Activated CD4-positive, alpha-beta T cell treated with anti-CD3 and anti-CD28 coated beads for 1 hour (primary cell): ENCODE measurements at places on chromosomes 12 and 14.

DNA sequence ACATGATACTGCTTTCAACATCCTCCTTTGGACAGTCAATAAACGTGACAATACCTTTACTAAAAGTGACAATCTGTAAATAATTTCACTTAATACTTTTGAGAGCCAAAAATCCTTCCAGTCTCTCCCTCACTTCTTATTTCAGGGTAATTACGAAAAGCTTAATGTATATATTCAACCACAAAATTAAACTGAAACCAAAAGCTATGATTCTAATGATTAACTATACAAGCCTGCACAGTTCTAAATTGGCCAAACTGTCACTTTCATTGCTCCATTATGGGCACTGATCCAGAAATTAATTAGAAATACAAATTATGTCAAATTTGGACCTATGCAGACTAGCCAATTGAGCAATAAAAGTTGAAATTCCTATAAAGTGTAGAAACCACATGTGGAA is 696.5 kb upstream of the MIS18BP1 start:
- DNase-seq: no peak

DNA sequence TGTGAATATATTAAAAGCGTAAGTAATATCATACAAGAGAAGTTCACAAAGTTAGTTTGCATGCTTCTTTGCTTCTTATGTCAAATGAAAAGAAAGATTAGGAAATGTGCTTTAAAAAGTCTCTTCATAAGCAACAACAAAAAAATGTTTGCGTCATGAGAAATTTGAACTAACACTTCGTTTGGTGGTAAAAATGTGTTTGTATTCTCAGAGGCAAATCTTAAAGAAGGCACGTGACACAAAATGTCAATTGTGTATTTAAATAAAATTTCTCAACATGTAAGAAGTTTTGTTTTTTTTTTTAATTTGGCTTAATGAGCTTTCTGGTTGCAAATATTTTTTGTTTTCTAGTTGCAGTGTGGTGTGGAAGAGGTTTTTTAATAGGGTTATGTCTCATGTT is 93.8 kb downstream of the TMTC2 start:
- no peak for DNase-seq

- DNase-seq: no peak
Measured at GRCh38 chr12:9642606-9643265, 26.8 kb upstream of the CLEC2D start.

- no peak for DNase-seq
Measured at GRCh38 chr14:79083356-79083755, 913.2 kb downstream of the NRXN3 start.

DNA sequence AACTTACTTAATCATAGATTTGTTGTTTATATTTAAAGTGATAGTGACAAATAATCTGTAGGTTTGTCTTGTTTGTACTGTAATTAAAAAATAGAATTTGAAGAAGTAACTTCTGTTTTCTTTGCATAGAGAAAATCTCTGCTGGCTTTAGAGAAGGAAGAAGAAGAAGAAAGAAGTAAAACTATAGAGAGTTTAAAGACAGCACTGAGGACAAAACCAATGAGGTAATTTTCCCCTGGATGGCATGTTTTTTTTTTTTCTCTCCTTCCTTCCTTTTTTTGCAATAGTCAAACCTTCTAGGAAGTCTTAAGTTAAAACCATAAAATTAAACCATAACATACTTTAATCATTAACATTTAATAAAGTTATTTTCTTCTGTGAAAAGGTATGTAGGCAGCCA is 131.9 kb downstream of the DAAM1 start:
- DNase-seq: no peak

- no peak for DNase-seq
Measured at GRCh38 chr12:110247340-110248095, 33.5 kb upstream of the ATP2A2 start.

DNA sequence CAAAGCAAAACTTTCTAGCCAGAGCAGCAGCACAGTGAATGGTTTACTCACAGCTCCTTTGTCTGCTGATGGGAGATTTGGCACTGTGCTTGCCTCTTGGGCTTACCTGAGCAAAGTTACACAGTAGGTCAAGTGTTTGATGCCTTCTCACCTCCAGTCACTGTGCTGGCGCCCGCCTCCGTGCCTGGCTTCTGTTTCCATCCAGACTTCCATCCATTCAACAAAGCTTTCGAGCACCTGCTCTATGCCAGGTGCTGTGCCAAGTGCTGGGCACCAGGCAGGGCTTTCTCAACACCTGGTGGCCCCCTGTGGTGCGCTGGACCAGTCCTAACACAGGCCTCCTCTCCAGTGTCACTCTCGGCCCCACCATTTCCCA is 199.2 kb upstream of the EEA1 start:
- no peak for DNase-seq

DNA sequence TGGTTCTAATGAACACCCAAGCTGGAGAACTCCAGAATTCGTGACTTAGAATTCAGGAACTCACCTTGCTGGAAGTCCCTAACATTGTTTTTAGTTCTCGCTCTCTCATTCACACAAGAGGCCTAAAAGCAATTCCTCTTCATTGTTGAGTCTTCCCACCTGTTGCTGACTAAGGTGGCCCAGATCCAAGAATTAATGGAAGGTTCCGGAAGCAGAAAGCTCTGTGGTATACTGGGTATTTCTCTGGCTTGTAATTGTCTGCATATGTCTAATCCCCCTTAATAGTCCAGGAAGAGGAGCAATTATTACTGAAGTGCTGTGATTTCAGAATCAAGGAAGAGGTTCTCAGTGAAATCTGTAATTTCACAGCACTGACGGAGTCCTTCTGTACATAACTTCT is 31.4 kb downstream of the TMEM233 start:
- no peak for DNase-seq
